ENCODE measurements at places on chromosomes 1 and 21.

DNA sequence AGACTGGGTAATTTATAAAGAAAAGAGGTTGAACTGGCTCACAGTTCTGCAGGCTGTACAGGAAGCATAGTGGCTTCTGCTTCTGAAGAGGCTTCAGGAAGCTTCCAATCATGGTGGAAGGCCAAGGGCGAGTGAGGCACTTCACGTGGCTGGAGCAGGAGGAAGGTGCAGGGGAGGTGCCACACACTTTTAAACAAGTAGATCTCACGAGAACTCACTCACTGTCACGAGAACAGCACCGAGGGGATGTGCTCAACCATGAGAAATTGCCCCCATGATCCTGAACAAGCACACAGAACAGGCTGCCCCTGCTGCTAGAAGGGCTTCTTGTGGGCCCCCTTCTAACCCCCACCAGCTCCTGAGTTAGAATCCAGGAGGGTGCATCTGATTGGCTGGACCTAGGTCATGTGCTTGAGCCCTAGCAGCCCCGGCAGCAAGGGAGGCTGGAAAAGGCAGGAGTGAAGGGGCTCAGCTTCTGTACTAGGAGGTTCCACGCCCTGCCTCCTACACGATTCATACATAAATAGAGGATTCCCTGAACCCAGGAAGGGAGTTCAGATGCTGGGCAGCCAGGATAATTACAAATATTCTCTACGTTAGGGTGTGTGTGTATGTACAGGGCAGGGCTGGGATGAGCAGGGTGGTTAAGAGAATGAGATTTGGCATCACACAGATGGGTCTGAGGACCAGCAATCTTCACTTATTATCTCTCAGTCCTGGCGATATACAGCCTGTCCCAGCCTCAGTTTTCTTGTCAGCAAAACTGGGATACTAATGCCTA is 72.8 kb upstream of the ATP5PO start:
- DNase-seq: no peak

DNA sequence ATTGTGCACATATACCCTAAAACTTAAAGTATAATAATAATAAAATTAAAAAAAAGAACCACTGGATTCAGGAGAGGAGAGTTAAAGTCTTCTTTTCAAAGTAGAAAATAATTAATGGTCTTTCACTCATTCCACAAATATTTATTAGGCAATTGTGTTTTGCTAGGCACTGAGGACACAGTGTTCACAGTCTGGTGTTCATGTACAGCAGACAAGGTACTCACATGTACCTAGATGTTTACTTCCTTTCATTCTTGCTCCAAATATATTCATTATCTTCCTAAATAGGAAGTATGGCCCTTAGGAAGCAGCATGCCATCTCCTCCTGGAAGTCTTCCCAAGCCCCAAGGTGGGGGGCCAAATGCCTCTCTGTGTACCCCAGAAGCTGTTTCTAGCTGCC is 265.0 kb downstream of the NPHP4 start:
- DNase-seq: no peak

- DNase-seq: no peak
Measured at GRCh38 chr21:30257773-30258172, 25.0 kb downstream of the KRTAP24-1 start.

DNA sequence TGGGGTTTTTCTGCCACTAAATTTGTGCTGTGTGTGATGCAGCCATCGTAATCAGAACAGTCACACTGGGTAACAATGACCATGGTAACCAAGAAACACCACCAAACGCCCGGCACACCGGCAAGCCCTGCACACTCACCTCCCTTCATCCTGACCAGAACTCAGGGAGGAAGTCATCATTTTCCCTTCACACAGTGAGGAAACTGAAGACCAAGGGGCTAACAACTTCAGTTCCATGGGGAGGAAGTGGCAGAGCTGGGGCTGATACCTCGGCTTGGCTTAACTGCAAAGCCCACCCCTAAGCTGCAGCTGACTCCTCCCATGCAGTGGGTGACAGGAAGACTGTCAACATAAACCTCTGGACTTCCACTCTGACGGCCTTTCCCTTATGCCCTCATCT is 69.3 kb upstream of the BCAR3 start:
- no peak for DNase-seq

DNA sequence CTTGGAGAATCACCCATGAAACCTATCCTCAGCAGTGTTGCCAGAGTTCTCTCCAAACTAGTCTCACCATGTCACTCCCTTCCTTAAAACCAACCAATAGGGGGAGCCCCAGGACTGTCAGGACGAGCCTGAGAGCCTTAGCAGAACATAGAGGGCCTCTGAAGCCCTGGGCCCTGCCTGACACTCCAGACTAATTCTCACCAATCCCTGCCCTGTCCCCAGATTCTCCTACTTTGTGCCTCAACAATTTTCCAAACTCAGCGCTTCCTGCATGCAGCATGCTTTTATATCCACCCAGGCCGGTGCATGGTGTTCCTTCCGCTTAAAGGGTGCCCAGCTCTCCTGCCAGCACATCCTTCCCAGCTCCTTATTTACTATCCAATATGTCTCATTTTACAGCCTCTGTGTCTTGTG is 42.7 kb downstream of the HSD3B1 start:
- no peak for DNase-seq

- no peak for DNase-seq
Measured at GRCh38 chr1:97562081-97562480, 358.8 kb downstream of the DPYD start.

GRCh38 chr1:21294266-21294989 is 4.2 kb upstream of the ECE1 start:
- peak; percentile 97 for DNase-seq

DNA sequence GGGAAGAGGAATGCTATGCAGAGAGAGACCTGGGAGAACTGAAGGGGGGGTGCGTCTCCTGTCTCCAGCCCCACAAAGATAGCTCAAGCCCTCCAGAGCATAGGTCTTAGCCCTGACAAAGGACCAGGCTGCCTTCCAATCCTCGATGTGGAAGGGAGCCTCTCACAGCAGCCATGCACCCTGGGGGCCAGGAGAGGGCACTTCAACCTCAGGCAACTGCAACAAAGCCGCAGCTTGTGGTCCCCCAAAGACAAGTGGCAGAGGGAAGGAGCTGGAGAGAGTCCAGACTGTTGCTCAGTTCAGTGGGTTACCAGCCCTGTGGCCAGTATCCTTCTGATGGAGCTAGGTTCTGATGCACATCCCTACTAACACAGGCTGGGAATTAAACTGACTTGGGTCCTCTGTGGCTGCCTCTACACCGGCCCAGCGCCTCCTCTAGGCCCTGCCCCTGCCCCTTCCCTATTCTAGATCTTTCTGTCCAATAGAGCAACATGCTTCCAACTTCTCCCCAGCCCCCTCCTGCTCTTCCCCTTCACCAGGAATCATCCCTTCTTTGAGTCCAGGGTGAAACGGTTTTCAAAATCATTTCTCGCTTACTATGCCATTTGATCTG is 100.7 kb upstream of the SPATA6 start:
- no peak for DNase-seq

DNA sequence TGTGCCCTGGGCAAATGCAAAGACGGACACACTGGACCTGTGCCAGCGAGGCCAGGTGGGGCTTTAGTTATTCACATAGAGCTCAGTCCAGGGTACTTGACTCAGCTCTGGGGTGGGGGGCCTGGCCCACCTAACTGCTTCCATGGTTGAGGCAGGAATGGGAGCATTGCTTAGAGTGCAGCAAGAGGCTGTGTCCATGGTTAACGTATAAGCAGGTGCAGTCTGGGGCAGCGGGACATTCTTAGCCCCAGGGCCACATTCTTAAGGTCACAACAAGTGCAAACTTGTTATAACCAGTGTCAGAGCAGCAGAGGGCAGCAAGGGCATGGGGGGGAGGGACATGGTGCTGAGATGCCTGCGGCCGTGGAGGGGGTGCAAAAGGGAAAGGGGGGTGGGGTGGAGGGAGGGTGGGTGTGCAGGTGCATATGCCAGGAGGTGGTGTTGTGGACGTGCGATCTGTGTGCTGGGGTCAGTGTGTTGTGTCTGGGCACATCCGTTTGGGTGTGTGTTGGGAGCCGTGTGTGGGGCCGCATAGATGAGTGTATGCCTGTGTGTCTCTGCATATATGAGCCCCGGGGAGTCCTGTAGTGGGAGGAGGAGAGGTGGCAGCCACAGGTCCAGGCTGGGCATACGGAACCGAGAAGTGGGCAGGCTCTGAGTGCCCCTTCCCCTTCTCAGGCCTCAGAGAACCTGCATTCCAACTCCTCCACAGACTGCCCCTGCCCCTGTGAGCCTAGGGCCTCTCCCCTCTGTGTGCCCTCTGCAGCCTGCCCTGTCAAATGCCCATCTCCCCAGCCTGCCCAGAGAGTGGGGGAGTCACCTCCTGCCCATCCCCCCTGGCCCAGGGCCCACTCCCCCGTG is 8.4 kb downstream of the KCNJ10 start:
- no peak for DNase-seq

DNA sequence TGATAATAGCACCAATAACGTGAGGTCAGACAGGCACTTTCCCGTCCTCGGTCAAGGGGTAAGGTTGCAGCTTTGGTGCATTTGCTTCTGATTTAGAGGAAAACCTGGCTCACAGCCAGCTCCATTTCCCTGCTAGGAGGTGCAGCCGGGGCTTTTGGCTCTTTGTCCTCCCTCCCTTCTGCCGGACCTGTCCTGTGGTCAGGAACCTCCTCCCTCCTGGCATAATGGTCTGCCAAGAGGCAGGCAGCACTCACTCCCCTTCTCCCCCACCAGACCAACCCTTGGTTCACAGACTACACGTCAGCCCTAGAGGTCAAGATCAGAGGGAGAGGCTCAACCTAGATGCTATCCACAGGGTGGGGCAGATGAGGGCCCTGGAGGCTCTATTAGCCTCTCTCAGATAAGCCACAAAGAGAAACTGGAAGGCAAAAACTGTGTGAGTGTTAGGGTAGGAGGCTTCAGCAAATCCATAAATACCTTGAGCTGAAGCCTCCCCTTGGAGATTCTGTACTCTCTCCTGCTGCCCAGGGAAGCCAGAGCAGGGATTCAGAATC is 64.8 kb downstream of the PLXNA2 start:
- DNase-seq: no peak

- no peak for DNase-seq
Measured at GRCh38 chr1:26786437-26787380, 1.0 kb upstream of the PIGV start.

GRCh38 chr21:27759091-27759659 is 792.3 kb upstream of the ADAMTS5 start:
- no peak for DNase-seq

GRCh38 chr1:151621351-151621750 is 9.5 kb downstream of the SNX27 start:
- no peak for DNase-seq

- DNase-seq: no peak
Measured at GRCh38 chr1:178371235-178371634, 125.5 kb downstream of the CLEC20A start.

- peak; percentile 58 for DNase-seq
Measured at GRCh38 chr1:198679535-198680173, 40.8 kb downstream of the PTPRC start.

DNA sequence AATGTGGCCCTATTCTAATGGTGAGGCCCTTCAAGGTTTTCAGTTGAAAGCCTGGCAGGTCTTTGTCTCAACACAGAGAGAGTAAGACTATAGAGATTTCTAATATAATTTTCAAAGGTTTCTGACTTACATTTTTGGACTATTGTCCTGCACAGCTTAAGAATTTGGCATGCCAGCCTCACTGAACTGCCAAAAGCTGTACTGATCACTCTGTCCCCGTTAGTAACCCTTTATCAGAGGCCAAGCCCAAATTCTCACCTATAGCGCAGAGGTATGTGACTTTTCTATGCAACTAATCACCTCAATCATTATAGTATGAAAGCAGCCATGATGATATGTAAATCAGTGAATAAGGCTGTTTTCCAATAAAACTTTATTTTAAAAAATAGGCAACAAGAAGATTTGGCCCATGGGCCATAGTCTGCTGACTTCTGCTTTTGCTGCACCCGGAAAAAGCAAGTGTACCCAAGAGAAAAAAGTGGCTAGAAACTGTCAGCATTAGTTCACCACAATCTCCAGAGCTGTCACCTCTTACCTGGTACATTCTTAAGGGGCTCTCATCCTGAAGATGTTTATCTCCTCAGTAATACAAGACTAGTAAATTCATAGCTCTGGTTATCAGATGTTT is 85.4 kb downstream of the PIGK start:
- no peak for DNase-seq

- peak; percentile 34 for DNase-seq
Measured at GRCh38 chr1:205458777-205459566, 3.1 kb upstream of the BLACAT1 start.

DNA sequence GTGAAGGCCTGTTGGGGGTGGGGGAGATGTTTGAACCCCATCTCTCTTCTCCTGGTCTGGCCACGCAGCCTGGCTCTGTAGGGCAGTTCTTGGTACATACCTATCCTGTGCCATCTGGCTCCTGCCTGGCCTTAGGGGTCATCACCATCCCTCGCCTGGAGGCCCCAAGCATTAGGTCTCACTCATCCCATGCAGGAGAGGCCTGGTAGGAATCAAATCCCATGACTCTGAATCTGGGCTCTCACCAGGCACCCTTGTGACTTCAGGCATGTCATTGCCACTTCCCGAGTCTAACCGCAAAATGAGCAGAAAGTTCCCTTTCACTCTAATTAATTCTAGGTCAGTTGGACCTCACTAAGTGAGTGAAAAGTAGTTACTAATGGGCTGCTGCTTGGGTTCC is 37.2 kb downstream of the ETNK2 start:
- no peak for DNase-seq

GRCh38 chr1:187928696-187929095 is 1099.9 kb downstream of the PLA2G4A start:
- no peak for DNase-seq

GRCh38 chr1:159250638-159251216 is 46.1 kb downstream of the ACKR1 start:
- DNase-seq: no peak

All from CD4-positive, alpha-beta memory T cell (primary cell).